ENCODE measurements at places on chromosomes 4 and X.

DNA sequence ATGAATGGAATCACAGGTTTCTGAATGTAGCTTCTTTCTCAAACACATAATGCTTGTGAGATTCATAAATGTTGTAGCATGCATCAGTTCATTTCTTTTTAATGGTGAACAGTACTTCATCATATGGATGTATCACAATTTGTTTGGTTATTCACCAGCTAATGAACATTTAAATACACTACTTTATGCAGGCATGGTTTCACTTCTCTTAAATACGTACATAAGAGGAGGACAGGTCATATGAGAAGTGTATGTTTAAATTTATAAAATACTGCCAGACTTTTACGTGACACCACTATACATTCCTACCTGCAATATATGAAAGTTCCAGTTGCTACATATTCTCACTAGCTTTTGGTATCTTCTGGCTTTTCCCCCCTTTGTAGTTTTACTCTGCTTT lies 65.4 kb downstream of the ANKRD17 start:
- DNase-seq: no peak

GRCh38 chr4:5790546-5790857 lies 79.5 kb downstream of the EVC start:
- no peak for DNase-seq

DNA sequence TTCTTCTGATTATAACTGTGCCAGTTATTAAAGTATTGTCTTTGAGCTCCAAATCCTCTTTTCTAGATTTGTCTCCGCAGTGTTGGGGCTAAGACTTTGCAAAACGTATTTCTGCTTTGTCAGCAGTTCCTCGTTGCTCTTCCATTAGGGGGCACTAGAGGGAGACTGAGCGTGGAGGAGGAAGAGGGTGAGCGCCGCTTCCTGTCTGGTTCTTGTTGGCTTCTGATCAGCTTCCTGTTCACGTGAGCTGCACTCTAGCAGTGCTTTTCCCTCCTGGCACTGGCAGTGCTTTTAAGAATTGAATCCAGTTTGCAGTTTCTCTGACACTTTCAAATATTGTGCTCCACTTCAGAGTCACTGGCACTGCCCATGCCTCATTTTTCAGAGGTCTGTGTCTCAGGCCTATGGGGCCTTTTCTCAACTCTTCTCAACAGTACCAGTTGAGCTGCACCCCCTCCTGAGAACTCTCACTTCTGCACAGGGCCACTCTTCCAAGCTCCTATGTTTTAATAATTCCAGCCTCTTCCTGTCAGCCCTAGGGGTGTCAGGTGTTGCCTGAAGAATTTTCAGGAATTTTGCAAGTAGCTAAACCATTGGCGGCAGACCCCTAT lies 54.4 kb upstream of the LCORL start:
- no peak for DNase-seq

DNA sequence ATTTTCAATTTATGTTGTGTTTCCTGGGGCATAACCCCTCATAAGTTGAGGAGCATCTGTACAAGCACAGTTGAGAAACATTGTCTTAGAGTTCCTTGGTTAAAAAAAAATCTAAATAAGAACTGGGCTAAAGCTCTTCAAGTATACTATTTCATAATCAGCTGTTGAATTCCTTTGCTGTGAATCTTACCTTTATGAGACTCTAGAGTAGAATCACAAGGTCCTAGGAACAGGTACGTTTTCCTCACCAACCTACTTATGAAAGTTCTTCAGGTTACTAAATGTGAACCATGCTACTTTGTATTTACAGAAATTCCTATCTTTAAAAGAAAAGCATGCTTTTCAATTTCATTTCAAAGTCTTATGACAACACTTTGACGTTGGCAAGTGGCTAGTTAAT lies 20.9 kb upstream of the SOD3 start:
- no peak for DNase-seq

- no peak for DNase-seq
Observed at GRCh38 chr4:154329268-154329868, 162.2 kb downstream of the DCHS2 start.

- no peak for DNase-seq
Observed at GRCh38 chrX:44274096-44274495, 69.4 kb downstream of the EFHC2 start.

GRCh38 chr4:147987252-147987651 lies 255.4 kb downstream of the ARHGAP10 start:
- no peak for DNase-seq

DNA sequence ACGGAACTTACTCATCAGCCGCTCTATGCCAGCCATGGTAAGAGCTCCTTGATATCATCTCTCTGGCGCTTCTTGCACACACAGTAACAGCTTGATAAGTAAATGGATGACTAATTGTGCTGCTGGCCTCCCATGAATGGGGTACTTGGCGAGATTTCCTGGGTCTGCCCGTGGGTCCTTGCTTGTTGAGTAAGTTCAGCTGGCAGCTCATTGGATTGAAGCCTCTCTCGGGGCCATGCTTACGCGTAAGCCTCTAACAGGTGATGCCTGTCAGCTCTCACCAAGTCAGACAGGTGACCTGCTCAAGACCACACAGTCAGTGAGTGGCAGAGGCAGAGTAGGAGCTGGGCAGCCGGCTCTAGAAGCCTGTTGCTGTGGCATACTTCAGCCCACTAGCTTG lies 7.7 kb downstream of the NSG1 start:
- no peak for DNase-seq

DNA sequence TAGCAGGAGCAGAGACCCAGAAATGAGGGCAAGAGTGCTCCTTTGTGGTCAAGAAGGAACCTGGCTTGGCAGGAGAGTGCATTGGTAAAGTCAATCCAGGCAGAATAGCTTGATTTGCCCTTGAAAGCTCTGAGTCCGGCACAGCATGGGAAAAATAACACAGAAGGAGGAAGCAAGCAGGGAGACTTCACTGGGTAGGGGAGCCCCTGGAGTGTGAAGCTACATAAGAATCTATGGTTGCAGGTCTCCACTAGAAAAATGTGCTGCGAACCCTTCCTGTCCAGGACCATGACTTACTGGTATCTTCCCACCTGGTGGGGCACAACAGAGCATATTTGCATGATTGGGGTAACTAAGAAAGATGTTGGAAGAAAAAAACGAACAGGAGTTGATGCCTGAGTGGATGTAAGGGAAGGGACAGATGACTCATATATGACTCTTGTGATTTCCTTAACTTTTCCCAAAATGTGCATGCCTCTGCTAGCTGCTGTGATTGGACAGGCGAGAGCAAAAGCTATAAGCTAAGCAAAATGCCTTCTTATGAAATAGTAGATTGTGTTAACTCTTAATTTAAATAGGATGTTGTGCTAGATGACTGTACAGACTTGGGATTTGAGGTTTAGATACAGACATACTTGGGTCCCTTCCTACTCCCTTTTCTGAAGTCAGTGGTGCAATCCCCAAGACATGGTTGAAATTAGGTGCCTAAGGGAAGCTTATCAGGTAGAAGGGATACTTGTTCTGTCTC lies 3.3 kb downstream of the IL13RA1 start:
- DNase-seq: no peak

GRCh38 chr4:5379895-5380294 lies 328.5 kb downstream of the EVC2 start:
- no peak for DNase-seq

DNA sequence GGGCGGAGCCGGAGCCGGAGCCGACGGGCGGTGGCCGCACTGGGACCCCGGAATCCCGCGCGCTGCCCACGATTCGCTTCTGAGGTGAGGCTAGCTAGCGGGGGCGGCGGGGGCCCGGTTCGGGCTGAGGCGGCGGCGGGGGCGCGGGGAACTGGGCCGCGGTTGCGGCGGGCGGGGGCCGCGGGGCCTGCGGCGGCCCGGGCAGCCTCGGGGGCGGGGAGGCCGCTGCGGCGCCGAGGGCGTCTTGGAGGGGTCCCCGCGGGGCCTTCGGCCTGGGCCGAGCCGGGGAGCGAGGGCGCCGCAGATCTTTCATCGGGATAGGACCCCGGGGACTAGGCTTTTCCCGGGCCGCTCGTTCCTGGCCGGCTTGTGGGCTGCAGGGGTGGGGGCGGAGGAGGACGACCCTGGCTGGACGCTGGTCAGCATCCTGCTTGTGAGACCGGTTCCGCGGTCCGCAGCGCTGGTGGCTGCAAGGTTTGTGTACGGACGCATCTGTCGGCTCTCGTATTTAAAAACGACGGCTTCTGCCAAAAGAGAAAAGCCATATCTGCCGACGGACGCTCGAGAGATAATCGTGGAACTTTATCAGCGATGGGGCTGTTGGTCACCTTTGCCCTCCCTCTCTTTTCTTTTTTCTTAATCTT lies 419 bp downstream of the ADD1 start:
- DNase-seq: no peak

- DNase-seq: no peak
Observed at GRCh38 chr4:140793291-140793690, 37.1 kb upstream of the TBC1D9 start.

DNA sequence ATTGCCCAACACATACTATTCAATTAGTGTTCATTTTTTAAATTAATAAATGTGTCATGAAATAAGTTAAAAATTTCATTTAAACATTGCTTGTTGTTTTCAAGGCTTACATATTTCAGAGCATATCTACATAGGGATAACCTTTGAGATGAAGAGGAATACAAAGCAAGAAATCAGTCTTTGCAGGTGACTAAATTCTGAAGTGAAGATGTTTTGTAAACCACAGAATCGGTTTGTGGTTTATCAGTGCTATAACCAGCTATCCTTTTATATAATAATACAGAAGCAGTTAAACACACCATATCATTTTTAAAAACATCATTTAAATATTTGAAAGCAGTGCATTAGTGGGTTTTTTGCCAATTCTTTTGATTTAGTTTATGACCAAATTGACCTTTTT lies 26.9 kb downstream of the FAM241A start:
- no peak for DNase-seq

GRCh38 chr4:169314906-169315305 lies 44.1 kb upstream of the SH3RF1 start:
- DNase-seq: no peak

- DNase-seq: no peak
Observed at GRCh38 chr4:127822430-127822829, 40.3 kb downstream of the HSPA4L start.

GRCh38 chr4:114599231-114599902 lies 760 bp downstream of the UGT8 start:
- no peak for DNase-seq

GRCh38 chr4:122652379-122652778 lies 31.5 kb upstream of the IL21 start:
- no peak for DNase-seq

DNA sequence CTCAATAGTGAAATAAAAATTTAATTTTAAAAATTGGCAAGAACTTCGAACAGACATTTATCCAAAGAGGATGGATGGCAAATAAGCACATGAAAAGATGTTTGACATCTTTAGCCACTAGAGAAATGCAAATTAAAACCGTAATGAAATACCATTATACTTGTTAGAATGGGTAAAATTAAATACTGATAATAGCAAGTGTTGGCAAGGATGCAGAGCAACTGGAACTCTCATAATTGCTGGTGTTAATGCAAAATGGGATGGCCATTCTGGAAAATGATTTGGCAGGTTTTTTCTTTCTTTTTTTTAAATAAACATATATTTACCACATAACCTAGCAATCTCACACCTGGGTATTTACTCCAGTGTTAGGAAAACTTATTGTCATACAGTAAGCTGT lies 51.7 kb downstream of the HERC3 start:
- DNase-seq: no peak

- no peak for DNase-seq
Observed at GRCh38 chr4:77877771-77878565, 15.3 kb downstream of the MRPL1 start.

DNA sequence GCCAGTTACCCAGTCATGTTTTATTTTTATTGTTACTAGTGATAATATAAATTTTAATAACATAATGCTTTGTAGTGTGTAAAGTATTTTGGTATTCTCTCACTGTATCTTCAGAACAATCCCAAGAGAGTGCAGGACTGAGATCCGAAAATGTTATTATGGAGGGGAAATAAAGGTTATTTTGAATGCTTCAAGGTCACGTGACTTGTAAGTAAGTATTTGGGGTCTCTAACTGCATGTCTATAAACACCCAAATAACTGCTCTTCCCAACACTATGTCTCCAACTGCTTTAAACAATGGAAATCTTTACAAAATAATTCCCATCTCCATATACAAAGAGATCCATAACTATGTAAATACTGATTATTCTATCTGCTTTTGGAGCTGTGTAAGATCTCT lies 302.2 kb downstream of the LDB2 start:
- DNase-seq: no peak

DNA sequence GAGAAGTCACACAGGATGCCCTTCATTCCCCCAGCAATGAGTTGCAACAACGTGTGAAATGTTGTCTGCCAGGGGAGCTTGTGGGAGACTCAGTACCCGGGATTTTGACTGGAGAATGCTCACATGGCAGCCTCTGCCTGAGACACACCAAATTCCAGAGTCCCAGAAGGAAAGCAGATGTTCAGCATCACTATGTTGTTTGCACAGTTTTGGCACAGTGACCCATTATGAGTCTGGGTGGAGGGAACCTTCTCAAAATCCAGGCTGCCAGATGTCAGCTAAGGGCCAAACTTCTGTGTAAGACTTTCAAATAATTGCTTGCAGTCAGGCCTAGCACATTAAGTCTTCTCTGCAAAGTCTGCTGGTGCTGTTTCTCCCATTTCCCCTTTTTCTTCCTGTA lies 1029.7 kb upstream of the TENM3 start:
- no peak for DNase-seq

DNA sequence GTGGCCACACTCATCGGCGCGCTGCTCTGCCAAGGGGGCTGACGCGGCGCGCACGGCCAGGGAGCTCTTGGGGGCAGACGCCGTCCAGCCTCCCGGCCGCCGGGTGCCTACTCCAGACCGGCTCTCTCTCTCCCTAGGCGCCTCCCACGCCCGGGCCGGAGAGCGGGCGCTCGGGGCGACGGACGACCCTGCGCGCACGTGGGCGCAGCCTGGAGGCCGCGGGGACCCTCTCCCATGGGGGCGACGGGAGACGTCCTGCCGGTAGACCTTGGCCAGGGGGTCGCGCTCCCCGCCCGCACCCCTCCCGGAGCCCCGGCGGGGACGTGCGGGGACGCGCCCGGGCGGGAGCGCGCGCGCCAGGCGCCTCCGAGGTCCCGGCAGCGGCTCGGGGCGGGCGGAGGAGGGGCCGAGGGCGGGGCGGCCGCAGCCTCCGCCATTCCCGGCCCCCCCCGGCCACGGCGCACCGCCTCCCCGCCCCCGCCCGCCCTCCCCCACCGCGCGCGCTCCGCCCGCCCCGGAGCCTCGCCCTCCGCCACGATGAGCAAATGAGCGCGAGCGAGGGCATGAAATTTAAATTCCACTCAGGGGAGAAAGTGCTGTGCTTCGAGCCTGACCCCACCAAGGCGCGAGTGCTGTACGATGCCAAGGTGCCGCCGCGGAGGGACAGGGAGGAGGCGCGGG lies at the start of gene MSL3:
Gene MSL3, plus strand, starts transcription at position 519 of the 681 bp plus-strand sequence. Its CDS starts 27 bp downstream, at position 546.
- DNase-seq: peak; percentile 12
